Activated T-helper 2 cell treated with anti-CD3 and anti-CD28 coated beads, Interferon-gamma antibody, Interleukin-2, Interleukin-4, amounts not matched to agents 10 μg/mL and 5 μg/mL and 100 μg/mL, durations not matched to agents 14 hours and 24 hours and 36 hours (primary cell): ENCODE measurements at places on chromosomes 5 and 9. TPM values are rescaled to one million over a fixed set of nuclear protein-coding genes. Genes with fewer than 3 reads are reported as not detected.

DNA sequence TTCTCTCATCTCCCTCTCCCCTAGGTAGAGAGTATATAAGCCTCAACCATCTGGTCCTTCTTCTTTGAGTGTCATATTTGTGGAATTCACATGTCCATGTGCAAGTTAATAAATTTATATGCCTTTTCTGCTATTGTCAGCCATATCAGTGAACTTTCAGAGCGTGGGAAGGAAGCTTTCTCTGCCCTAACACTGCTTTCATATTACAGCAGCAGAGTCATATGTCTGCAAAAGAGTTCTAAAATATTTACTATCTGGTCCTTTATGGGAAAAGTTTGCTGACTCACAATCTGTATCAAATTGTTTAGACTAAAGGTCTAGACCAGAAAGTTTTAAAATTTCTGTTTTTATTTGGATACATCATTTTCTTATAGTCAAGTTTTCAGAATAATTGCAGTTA lies 669.0 kb downstream of the LRRC70 start:
- H3K36me3 ChIP-seq, result no peaks in the 10 kb centered on the region
- no peaks in the 10 kb centered on the region for H3K27me3 ChIP-seq
- H3K27ac ChIP-seq, result no peak overlapping the region
- no peaks in the 10 kb centered on the region for H3K4me1 ChIP-seq
- no peak overlapping the region for H3K4me3 ChIP-seq

DNA sequence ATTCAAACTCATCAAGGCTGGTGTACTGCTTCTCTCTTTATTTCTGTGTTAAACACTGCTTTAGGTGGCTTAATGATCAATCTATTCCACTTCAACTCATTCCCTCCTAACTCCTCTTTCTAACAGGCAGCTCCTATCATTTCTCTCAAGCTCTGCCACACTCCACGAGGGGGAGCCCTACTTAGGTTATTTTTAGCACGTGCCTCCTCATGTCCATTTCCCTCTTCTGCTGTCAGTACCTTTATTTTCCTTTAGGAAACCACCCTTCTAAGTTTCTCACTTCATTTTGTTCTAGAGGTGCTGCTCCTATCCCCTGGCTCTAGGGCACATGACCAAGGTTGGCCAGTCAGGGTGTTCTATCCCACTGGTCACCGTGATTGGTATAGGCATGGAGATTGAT lies 6.7 kb upstream of the BRINP1 start:
- no peaks in the 10 kb centered on the region for H3K4me1 ChIP-seq
- no peaks in the 10 kb centered on the region for H3K36me3 ChIP-seq
- H3K27me3 ChIP-seq, result no peaks in the 10 kb centered on the region
- no peak overlapping the region for H3K27ac ChIP-seq
- H3K4me3 ChIP-seq, result no peak overlapping the region

DNA sequence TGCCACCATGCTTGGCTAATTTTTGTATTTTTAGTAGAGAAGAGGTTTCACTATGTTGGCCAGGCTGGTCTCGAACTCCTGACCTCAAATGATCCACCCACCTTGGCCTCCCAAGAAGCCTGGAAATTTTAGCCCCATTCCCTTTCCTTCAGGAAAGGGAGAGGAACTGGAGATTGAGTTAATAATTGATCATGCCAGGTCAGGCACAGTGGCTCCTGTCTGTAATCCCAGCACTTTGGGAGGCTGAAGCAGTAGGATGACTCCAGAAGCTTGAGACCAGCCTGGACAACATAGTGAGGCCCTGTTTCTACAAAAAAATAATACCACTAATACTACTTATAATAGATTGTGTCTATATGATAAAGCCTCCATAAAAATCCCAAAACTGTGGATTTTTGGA lies 124.6 kb downstream of the UNC13B start:
- no peak overlapping the region for H3K27ac ChIP-seq
- no peak overlapping the region for H3K4me3 ChIP-seq
- H3K4me1 ChIP-seq, result peaks cover 5% of the 10 kb centered on the region
- no peaks in the 10 kb centered on the region for H3K36me3 ChIP-seq

DNA sequence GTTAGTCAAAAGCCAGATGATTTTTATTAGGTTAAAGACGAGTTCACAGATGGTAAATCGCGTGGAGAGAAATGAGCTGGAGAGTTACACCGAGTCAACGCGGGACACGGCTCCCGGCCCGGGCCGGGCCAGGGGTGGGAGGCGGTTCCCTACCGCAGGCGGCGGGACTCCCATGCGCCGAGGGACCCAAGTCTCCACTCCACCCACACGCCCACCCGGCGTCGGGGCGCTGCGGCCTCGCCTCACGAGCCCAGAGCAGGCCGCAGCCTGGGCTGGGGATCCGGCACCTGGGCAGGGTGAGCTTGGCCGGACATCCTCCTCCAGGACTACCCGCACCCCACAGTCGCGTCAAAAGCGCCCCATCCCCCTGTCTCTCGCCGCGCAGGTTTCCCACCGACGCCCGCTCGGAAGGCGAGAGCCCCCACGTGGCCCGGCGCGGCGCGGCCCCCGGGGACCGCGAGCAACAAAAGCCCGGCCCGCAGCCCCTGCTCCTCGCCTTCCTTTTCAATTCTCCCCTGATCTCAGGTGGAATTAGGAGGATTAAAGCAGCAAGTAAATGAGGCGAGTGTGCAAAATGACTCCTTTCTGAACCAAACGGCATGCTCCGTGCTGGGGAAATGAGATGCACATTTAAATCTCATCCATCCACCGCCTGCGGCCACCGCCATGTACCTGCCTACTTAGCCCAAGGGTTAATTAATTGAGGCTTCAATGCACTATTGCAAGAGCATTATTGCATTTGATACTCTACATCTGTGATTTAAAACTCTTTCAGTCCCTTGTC lies 196.5 kb upstream of the TBCA start:
- DNase-seq, result no peak
- H3K27ac ChIP-seq, result no peak overlapping the region
- peak overlapping the region; percentile 56 for H3K4me3 ChIP-seq
- H3K4me1 ChIP-seq, result peaks cover 10% of the 10 kb centered on the region

DNA sequence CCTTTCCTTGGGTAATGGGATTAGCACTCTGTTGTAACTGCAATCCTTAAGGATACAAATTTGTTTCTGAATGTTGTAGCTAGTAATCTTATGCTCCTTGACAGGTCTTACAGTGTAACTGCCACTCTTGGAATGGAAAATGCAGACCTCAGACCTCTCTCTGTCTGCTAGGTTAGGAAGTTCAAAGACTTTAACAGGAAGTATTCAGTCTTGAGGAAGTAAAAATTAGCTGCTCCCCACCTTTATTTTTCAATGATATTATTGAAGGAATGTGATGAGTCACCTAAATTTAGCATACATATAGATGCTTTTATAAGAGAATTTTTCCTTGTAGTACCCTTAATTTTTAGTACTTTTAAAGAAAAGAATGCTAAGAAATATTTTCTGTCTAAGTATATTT lies 71.5 kb downstream of the PAM start:
- DNase-seq, result no peak
- H3K4me1 ChIP-seq, result peaks cover 3% of the 10 kb centered on the region
- H3K27me3 ChIP-seq, result no peaks in the 10 kb centered on the region
- H3K4me3 ChIP-seq, result no peak overlapping the region
- no peak overlapping the region for H3K27ac ChIP-seq

DNA sequence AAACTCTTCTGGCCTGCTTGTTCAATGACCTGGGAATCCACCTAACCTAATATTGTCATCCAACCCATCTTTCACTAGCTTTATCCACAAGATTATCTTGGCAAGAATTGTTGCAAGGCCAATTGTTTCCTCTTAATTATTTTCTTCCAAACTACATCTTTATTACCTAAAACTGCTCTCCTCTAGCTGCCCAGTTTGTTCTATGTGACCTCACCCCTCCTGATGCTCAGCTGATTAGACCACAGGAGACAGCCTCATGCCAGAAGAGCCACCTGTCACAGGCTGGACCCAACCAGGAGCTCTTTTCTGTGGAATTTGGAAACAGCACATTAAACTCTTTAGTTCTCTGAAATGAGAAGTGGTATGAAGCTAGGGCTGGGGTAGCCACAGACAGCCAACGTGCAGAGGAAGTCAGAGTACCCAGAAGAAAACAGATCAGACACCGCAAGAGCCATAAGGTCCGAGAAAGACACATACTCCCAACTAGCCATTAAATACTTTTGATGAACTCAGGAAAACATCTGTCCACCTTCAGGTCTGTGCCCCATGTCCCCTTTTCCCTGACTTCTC lies 12.0 kb downstream of the SAXO1 start:
- peaks cover 2% of the 10 kb centered on the region for H3K4me1 ChIP-seq
- H3K27ac ChIP-seq, result no peak overlapping the region

DNA sequence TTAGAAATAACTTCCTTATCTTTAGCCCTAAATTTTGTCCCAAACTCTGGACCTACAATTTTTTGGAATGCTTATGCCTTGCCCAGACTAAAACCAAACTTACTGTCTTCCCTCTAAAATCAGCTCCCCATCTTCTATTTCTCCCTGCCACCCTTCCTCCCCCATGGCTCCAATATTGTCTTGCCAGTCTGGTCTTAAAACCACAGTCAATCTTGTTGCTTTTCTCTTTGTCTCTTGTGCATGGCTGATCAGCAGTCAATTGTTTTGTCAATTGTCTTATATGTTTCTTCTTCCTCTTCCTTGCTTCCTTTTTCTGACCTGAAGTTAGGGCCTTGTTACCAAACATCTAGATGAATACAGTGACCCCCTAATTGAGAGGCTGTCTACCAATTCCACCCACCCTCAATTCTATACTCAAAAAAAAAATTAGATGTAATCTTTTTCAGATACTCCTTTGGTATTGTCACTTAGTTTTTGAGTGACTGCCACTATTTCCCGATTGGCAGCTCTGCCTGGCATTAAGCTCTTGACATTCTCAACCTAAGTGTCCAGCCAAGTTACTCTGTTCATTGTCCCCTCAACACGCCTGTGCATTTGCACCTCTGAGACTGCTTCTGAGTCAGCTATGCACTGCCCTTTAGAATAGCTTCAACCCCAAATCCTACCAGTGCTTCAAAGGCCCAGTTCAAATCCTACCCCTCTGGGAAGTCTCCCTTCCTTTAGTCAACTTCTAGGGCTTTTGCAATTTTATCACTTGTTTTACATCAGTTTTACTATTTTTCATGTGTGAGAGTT lies 2.5 kb downstream of the PDCD1LG2 start:
- no peak for DNase-seq
- peaks cover 63% of the 10 kb centered on the region for H3K4me1 ChIP-seq
- peak overlapping the region; percentile 80 for H3K4me3 ChIP-seq
- H3K27ac ChIP-seq, result peak overlapping the region; percentile 18
- no peaks in the 10 kb centered on the region for H3K27me3 ChIP-seq

- no peak overlapping the region for H3K27ac ChIP-seq
- no peak overlapping the region for H3K4me3 ChIP-seq
- no peak for DNase-seq
- no peaks in the 10 kb centered on the region for H3K27me3 ChIP-seq
Measured at GRCh38 chr9:108618906-108619550, 236.8 kb downstream of the ACTL7B start.

DNA sequence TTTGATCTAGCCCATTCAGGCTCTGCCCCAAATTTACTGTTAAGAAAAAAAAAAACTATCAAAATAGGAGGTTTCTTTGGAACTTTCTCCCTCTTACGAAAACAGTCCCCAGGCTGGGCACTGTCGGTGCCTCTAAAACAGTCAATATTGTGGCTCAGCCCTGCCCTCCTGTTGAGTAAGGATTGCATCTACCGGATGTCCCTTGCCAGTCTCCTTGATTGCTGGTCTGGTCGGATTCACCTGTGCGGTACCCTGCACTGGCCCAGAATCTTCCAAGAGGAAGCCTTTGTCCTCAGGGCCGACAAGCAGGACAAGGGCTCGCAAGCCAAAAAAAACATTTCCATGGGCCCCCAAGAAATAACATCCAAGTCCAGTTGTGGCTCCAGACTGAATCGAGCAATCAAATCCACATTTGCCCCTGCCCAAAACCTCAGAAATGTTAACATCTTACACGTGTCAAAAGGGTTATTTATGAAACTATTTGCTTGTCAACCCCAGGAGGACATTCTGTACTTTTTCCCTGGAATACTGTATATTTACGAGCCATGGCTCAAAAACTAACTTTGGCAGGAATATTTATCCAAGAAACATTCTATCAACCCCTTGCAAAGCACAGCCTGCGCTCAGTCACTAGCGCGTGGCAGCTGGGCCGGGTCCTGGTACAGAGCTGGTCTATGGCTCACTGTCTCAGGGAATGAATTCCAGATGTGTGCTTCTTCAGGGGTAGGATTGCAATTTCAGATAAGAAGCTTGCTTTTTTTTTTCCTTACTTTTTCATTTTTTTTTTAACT lies 129.2 kb upstream of the ADRA1B start:
- DNase-seq, result no peak
- no peak overlapping the region for H3K4me3 ChIP-seq
- H3K27ac ChIP-seq, result no peak overlapping the region
- H3K4me1 ChIP-seq, result peaks cover 23% of the 10 kb centered on the region
- peaks cover 11% of the 10 kb centered on the region for H3K27me3 ChIP-seq

DNA sequence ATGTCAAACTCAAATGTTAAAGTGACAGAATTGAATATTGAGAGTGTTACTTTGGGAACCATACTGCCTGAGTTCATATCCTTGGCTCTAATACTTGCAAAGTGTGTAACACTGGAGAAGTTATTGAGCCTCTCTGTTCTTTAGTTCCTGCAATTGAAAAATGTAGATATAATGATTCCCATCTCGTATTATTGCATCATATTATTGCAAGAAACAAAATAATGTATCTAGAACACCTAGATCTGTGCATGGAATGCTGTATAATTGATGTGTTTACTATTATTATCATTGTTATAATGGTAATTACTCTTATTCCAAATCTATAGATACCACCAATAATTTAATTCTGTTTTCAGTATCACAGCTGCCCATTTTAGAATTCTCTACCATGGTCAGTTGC lies 310.3 kb downstream of the GABRG2 start:
- no peak overlapping the region for H3K4me3 ChIP-seq
- H3K27me3 ChIP-seq, result no peaks in the 10 kb centered on the region
- no peak overlapping the region for H3K27ac ChIP-seq
- no peak for DNase-seq
- H3K4me1 ChIP-seq, result no peaks in the 10 kb centered on the region

GRCh38 chr9:8555762-8556500 lies 756.4 kb upstream of the DMAC1 start:
- no peaks in the 10 kb centered on the region for H3K36me3 ChIP-seq
- H3K27ac ChIP-seq, result no peak overlapping the region
- H3K4me3 ChIP-seq, result no peak overlapping the region
- peaks cover 2% of the 10 kb centered on the region for H3K27me3 ChIP-seq
- no peaks in the 10 kb centered on the region for H3K4me1 ChIP-seq

The CARTPT gene
- not detected in 2 replicates for total RNA-seq

The URM1 gene
- 78.6 and 78.7 TPM in 2 replicates for total RNA-seq

The MAT2B gene
- 93.2 and 98.9 TPM in 2 replicates for total RNA-seq

The PFN3 gene
- total RNA-seq, result not detected in 2 replicates
